ENCODE measurements at places on chromosomes 2 and 18. TPM values are rescaled to one million over a fixed set of nuclear protein-coding genes. Genes with fewer than 3 reads are reported as not detected.

GRCh38 chr2:118881490-118882129 lies 34.2 kb upstream of the EN1 start:
- DNase-seq = no peak

- no peak for DNase-seq
Measured at GRCh38 chr2:139360654-139361053, 580.5 kb upstream of the NXPH2 start.

Gene ADAM17
- total RNA-seq = 85.1 TPM

GRCh38 chr2:60873381-60873780 lies 8.0 kb upstream of the REL start:
- DNase-seq = no peak

- DNase-seq = no peak
Measured at GRCh38 chr18:74945774-74946545, 263.0 kb downstream of the PTGR3 start.

DNA sequence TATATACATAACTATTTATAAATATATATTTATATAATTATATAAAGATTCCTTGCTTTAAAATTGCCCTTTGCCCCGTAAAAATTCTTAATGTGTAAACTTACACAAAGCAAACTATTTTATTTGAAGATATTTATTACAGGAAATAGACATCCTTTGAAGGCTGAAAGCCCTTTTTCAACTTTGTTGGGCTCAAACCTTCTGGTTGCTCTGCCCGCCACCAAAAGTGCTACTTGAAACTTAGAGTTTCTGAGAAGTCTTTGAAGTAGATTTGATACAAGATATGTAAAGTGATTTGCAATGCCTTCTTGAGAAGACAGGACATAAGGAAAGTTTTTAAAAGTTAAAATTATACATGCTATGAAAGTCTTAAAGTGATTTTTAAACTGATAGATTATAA lies 36.6 kb upstream of the METAP1D start:
- DNase-seq = no peak

GRCh38 chr2:41698678-41699422 lies 349.0 kb upstream of the PKDCC start:
- no peak for DNase-seq

DNA sequence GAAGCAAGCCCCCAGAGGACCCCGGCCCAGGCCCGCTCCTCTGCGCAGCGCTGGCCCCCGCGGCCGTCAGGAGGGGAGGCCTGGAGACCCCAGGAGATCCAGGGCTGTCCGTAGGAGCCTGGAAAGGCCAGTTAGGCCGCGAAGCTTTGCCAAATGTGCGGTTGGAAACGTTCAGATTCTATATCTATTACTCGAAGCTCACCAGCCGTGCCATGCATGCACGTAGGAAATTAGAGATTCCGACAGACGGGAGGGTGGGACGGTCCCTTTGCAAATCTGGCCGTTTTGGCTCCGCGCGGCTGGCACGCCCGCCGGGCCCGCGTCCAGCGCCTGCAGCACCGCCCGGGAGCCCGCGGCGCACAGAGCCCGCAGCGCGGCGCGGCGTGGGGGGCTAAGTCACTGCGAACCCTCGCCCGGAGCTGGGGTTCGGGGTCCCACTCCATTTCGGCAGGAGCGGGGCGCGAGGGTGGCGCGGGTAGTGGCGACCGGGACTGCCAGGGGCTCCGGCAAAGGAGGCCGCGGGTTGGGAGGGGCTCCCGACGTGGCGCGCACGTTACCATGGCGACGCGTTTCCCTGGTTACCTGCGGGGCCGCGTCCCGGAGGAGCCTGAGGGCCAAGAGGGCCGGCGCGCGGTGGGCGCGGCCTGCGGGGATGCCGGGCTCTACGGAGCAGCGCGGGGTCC lies 488.6 kb upstream of the SMIM21 start:
- no peak for DNase-seq

Gene EVX2
- total RNA-seq = not detected

DNA sequence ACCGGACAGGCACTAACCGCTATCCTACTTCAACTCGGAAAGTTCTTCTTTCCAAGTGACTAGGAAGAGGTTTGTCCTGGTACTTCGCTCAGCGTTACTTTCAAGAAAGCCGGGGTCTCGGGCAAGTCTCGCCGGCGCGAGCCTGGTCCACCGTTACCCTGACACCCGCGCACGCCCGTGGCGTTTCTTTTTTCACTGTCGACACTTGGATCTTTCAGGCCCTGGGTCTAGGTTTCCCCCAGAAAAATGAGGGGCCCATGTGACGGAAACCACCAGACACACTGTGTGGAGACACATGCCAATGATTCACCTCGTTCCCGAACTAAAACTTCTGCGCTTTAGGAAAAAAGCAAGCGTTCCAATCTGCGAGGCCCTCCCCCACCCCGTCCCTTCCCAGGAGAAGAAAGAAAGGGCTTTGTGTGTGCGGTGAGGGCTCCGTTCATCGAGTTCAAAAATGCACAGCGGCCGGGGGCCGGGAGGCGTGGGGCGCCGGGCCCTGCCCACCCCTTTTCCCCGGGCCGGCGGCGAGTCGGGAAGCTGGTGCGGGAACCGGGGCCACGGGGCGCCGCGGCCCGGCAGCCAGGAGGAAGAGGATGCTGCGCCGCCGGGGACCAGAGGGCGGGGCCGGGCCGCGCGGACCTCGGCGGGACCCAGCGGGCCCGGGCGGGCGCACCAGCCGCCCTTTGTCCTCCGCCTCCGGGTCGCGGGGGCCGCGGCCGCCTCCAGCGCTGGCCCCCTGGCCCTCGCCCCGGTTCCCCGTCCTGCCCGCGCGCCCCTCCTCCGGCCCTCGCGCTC lies 2.6 kb downstream of the ZNF521 start:
- DNase-seq = no peak

Gene PAIP2B
- 0.78 TPM for total RNA-seq

GRCh38 chr18:49052891-49053644 lies 102.3 kb upstream of the SMAD7 start:
- DNase-seq = peak; percentile 86

DNA sequence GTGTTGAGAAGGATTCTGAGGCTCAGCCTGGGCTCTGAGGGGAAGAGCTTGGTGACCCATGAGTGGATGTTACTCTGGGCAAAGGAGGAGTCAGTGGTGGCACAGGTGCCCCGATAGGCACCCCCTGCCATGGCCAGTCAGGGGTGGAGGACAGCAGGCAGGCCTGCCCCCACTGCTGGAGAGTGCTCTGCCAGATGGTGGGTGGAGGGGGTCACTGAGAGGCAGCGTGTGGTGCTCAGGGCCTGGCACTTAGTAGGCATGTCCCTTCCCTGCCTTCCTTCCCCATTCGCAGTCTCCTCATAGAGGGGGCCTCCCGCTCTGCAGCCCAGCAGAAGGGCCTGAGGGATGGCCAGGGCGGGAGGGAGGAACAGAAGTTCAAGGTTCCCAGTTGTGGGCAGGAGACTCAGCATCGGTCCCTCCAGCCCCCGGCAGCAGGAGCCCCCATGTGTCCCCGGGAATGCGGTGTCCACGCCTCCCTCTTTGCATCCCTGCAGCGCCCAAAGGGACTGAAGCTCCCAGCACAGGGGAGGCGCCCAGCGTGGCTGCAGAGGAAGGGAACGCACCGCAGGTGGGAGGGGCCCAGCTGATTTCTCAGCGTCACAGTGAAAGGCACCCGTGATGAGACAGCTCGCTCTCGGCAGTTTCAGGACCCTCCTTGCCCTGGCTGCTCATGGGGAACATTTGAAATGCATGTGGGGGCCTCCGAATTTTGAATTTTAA lies 5.7 kb upstream of the SNED1 start:
- DNase-seq = peak; percentile 49

DNA sequence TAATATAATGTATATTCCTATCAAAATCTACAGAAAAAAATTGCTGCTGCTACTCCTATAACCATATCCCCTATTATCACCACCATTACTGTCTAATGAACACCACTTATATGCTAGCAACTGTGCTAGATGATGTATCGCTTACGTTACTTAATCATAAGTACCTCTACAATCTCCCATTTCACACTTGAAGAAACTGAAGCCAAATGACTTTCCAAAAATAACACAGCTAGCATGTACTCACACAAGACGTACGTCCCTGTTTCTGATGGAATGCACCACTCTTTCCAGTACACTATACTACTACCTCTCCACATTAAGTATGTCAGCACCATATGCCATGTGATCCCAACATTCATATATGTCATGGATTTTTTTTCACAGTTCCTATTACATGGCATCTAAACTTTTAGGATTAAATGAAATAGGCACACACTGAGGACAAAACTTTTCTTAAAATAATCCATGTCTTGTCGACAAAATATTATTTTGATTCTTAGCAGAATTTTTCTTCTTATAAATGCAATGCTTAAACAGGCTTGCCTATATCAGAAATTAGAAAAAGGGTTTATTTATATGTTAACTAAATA lies 112.8 kb downstream of the NBAS start:
- DNase-seq = no peak

DNA sequence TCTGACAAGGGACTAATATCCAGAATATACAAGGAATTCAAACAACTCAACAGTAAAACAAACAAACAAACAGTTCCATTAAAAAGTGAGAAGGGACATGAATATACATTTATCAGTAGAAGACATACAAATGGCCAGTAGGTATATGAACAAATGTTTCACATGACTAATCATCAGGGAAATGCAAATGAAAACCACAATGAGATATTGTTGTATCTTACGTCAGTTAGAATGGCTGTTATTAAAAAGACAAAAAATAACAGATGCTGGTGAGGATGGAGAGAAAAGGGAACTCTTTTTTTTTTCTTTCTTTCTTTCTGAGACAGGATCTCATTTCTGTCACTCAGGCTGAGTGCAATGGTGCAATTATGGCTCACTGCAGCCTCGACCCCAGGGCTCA lies 175.5 kb downstream of the CAMKMT start:
- no peak for DNase-seq

Gene UPP2
- total RNA-seq = not detected

GRCh38 chr18:5874336-5874735 lies 21.0 kb downstream of the TMEM200C start:
- no peak for DNase-seq

Gene CPLX4
- total RNA-seq = not detected

GRCh38 chr2:229586012-229586411 lies 128.3 kb downstream of the DNER start:
- DNase-seq = no peak

Gene ATP6V1B1
- total RNA-seq = 7.2 TPM

DNA sequence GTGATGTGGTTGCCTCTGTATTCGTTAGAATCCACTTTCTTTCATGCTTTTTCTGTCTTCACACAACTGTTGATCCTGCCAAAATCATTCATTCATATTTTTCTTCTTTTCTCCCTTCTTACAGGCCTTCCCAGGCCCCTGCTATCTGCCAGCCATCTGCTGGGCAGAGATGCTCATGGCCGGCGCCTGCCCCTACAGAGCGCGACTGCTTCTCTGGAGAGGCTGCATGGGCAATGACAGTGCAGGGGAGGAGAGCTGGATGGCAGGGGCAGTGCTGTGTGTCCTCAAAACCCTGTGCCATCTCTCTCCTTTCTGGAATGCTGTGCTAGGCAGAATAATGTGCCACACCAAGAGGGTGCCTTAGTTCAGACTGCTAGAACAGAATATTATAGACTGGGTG lies 125.2 kb downstream of the INHBB start:
- DNase-seq = no peak

- DNase-seq = no peak
Measured at GRCh38 chr2:234203135-234203984, 152.9 kb downstream of the SPP2 start.

GRCh38 chr2:33365264-33365970 lies 111.0 kb upstream of the RASGRP3 start:
- DNase-seq = no peak

DNA sequence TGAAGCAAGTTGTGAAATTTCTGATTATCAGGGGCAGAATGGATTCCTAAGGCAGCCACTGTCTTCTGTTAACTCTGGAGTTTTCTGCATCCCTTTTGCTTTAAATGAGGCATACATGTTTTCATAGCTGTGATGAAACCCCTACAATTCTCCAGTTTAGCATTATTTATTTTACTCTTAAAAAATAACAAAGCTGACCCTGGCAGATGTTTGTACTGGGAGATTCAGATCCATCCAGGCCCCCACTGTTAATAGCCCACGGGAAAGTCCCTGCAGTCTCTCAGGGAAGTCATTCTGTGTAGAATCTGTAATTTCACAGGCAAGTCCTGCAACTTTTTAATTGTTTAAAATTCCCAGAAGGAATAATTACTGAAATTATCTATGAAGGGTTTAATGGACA lies 353 bp upstream of the SULT1C4 start:
- DNase-seq = no peak

Gene RIT2
- total RNA-seq = not detected

DNA sequence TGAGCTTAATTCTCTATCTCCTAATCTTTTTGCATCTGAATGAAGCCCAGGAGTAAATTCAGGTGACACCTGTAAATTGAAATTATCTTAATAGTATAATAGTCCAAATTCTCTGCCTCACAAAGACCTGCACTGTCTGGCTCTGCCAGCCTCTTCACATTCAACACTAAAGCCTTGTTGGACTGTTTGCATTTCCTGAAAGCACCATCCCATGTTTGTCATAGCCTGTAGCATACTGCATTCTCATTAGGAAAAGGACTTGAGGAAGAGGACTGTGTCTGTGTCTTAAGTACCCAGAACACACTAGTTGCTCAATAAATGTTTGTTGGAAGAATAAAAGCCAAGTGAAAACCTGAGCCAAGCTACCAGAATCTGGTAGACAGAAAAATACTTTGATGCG lies 42.9 kb upstream of the GRHL1 start:
- no peak for DNase-seq

Gene SPR
- 3.4 TPM for total RNA-seq

Gene EFR3B
- 0.98 TPM for total RNA-seq

DNA sequence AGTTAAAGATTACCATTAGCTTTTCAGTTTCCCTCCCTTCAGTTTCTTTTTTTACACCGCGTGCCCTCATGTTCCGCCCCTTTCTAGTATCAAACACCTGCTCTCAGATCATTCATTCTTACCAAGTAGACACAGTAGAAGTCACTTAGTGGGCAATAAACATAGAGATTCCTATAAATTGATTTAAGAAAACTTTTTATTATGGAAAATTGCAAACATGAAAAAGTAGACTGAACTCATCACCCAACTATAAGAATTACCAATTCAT lies 21.2 kb upstream of the CNRIP1 start:
- no peak for DNase-seq

Gene ALK
- not detected for total RNA-seq

Gene OTOS
- total RNA-seq = not detected

DNA sequence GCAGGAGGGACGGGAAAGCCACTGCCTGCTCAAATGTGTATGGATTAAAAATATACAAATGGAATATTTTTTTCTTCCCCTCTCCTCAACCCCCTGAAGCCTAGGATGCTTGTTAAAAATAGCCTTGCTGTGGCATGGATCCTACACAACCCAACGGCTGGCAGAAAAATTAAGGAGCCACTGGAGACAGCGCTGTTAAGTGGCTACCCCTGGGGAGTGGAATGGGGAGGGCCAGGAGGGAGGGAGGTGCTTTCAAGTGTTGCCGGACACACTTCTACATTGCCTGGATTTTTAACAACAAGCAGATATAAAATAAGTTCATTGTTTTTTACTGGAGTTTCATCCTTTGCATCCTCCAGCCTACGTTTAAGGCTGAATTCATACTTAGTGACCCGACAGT lies 66.6 kb downstream of the ZBTB7C start:
- no peak for DNase-seq

DNA sequence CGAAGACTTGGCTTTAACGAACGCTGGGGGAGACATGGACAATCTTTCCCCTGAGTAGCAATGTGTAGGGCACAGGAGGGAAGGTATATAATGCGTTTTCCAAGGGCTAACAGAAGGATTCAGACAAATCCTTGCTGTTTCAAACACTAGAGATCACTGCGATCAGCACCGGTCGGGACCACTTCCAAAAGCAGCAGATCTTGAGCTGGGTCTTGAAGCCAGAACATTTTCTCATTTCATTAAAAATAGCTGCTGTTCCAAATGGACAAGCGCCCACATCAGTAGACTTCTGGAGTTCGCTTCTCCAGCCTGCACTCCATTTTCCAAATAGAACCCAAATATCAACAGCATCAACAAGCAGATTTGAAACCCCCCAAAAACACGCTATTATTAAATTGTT lies 65.1 kb upstream of the MAPRE2 start:
- no peak for DNase-seq
